ENCODE measurements at places on chromosomes 7 and 10.

GRCh38 chr7:98617051-98617959 is at the start of gene NPTX2:
Gene NPTX2, plus strand, starts transcription at chr7:98617285. Its CDS starts 177 bp downstream, at chr7:98617462.
- peak; percentile 53 for DNase-seq

DNA sequence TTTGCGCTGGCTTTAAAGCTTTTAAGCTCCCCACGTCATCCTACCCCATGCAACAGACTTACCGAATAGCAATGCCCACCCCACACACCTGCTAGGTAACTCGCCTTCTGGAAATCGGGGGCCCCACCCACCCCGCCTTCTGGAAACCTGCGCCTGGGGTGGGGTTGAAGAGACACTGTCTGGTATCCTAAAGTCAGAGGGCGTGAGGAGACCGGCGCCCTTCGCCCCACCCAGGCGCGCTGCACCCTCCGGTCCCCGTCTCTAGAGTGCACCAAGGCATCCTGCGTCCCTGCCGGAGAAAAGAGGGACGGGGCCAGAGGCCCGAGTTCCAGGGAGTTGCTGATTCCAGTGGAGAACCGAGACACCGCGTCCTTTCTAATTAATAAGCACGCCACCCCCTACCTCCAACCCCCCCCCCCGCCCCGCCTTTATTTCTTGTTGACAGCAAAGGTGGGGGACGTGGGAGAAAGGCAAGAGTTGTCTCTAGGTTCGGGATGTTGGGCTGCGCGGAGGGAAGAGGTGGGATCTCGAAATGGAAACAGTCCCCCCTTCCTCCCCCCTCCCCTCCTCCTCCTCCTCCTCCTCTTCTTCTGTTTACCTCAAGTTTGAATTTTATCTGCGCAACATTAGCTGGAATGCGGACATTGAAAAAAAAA is 220.9 kb upstream of the MKLN1 start:
- DNase-seq = peak; percentile 42

GRCh38 chr7:16130111-16131110 is 290.9 kb downstream of the CRPPA start:
- no peak for DNase-seq

DNA sequence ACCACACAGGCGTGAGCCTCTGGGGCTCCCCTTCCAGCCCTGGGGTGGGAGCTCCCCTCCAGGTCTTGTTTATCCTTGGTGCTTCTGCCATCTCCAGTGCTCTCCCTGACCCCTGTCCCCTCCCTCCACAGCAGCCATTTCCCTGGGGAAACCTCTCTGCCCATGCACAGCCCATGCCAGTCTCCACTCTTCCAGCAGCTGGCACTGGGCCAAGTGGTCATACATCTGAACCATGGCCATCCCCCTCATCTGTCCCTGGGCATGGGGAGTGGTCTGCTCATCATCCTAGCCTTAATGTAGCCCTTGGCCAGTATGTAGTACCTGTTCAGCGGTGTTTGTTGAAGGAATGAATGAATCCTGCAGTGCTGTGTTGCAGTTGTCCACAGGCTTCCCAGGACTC is 172.4 kb upstream of the ZNF32 start:
- DNase-seq = no peak

GRCh38 chr7:11281953-11282352 is 308.3 kb downstream of the PHF14 start:
- DNase-seq = no peak

GRCh38 chr7:332020-332517 is 42.1 kb downstream of the FOXL3 start:
- DNase-seq = no peak

DNA sequence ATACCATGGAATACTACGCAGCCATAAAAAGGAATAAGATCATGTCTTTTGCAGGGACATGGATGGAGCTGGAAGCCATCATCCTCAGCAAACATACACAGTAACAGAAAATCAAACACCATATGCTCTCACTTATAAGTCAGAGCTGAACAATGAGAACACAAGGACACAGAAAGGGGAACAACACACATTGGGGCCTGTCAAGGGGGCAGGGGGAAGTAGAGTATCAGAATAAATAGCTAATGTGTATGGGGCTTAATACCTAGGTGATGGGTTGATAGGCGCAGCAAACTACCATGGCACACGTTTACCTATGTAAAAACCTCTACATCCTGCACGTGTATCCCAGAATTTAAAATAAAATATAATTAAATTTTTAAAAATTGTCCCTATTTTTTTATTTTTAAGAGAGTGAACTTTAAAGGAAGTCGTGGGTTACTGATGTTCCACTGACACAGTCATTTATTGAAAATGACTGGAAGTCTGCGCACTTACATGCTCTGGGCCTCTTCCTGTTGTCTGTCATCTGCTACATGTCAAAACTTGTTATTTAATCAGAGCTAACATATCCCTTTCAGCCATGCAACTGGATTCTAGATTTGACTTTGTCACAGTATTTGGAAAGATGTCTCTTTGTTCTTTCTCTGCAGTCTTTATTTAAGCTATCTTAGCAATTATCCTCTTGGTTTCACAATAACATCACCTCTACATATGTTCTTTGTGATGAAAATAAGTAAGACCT is 73.7 kb upstream of the ABCB5 start:
- no peak for DNase-seq

DNA sequence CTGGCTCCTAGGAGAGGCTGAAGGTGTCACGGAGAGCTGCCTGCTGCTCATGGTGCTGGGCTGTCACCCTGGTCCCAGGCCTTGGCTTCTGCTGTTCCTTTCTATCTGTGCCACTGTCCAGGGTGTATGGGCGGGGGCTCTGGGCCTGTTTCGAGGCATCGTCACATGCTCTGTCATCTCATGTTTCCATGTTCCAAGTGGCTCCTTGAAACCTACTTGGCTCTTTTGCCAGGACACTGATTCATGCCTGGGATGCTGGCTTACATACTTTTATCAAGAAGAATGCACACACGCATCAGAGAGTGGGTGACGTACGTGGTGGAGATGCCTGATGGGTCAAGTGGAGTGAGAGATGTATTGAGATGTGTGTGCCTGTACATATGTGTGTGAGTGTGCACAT is 50.9 kb downstream of the ADCY1 start:
- no peak for DNase-seq

DNA sequence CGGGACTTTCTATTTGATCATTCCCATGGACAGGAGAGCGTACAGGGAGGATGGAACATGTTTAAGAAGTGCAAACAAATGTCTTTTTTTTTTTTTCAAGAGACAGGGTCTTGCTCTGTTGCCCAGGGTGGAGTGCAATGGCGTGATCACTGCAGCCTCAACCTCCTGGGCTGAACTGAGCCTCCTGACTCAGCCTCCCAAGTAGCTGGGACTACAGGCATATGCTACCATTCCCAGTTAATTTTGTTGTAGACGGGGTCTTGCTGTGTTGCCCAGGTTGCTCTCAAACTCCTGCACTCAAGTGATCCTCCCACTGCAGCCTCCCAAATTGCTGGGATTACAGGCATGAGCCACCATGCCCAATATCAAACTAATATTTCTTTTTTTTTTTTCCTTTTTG is 40.5 kb downstream of the SPDYE5 start:
- DNase-seq = no peak

DNA sequence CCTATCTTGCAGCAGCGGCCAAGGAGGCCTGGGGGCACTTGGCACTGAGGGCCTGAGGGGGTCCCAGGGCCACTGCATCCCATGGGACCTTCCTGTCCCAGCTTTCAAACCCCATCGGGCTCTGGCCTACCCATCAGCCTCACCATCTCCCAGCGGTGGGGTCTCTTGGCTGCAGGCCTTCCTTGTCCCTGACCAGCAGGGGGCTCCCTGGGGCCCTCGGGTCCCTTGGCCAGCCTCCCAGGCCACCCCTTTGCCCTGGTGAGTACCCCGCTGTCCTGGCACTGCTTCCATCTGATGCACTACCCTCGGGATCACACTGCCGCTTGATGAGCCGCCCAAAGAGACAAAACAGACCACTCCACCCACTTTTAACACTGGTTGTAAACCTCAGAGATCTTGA is 43.5 kb downstream of the YKT6 start:
- no peak for DNase-seq

- DNase-seq = no peak
Measured at GRCh38 chr7:78642751-78643150, 810.7 kb downstream of the MAGI2 start.

DNA sequence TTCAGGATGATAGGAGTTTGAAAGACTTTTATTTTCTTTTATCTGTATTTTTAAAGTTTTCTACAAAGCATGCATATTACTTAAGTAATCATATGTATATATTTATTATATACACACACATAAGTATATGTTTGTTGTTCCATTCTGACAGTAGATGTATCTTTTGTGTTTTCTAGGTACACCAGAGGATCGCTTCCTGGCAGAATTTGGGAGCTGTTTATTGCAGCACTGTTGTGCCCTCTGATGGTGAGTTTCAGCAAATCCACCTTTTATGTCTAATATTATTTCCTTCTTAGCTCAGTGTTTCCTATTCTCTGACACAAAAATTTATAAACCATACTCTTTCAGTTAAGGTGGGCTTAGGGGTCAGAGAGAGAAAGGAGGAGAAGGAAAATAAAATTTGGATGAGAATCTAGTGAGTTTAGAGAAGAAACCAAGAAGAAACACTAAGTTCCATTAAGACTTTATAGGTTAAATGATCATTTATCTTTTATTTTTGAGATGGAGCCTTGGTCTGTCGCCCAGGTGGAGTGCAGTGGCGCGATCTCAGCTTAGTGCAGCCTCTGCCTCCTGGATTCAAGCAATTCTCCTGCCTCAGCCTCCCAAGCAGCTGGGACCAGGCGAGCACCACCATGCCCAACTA is 59.2 kb upstream of the OIT3 start:
- no peak for DNase-seq

DNA sequence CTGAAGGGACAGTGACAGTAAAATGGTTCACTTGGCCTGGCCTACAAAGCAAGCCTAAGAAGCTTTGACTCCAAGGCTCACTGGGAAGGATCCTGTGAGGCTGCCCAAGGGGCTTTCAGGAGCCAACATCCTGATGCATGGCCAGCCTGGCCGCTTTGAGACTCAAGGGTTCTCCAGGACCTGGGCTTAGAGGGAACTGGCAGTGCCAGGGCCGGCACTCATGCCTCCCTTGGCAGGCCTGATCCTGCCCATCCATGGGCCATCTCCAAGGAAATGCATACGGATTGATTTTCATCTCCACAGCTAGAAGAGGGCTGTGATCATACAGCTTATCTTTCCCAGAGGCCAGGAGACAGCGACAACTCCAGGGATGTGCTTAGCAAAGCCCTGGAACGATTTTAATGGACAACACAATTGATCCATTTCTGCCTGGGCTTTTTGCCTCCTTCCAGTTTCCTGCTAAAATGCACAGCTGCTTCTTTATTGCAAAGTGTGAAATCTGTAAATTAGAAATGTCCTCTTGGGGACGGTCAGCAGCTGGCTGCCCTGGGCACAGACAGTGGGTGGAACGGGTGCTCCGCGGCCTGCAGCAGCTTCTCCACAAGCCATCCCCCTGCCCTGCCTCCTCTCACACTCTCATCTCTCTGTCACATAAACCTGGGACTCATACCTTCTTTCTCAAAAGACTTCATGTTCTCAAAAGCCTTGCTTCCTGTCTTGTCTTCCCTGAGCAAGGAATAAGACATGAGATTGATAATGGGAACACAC is 288.5 kb downstream of the GRID1 start:
- no peak for DNase-seq

DNA sequence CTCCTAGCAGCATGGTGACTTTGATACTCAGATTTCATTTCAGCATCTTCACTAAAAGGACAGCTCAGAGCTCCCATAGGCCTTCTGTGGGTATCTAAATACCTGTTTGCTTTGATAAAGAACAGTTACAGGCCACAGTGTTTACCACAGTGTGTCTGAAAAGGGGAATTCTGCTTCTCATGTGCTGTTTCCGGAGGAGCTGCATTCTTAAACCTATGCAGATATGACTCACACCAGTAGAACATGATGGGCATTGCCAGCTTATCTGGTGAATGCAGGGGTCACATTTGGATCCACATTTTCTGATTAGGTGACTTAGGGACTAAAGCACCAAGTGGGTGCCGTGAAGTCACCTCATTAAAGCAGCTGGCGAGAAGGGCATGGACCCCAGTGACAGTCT is 52.6 kb downstream of the TRRAP start:
- DNase-seq = no peak

DNA sequence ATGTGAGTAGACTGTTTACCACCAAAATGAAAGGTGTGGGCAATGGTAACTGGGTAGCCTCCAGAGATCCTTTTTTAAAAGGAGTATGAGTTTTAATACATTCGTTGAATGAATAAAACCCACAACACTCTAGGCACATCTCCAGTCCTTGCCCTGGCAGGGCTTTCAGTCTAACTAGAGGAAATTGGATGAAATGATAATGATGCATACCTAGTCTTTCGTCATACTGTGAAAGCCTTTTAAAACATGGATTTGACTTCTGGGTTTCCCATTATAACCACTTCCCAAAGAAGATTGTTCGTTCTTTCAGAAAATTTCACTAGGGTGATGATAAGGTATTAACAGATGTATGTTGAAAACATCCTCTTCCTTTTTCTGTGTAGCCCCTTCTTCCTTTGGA is 110.8 kb downstream of the REEP3 start:
- DNase-seq = no peak

DNA sequence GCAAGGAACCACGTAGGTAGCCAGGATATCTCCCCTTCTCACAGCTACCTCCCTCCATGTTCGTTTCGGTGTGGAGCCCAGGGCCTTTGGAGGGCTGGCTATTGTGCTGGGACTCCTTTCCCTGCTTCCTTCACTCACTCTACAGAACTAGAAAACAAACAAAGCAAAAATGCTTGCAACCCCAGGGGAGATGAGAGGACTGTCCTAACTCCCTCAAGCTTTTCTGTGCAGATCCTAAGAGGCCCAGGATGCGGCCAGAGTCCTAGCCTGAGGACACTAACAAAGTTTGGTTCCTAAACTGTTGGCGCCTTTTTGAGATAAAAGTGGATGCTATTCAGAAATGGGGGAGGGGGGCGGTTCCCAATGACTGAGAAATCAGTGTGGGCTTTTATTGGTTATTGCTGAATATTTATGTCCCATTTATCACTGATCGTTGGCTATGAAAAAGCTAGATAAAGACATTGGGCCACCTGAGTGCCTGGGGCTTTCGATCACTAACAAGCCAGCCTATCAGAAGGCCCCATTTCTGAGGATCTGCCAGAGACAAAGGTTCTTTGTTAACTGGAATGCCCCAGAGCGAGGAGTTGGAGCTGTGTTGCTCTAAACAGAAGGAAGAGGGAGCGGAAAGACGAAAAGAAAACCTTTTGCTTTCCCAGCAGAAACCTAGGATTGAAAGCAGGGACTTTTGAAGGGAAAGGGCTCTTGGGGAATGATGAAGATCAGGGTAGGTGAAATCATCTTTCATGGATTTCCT is 95.2 kb upstream of the EGR2 start:
- DNase-seq = no peak

- DNase-seq = no peak
Measured at GRCh38 chr10:49107887-49108267, 7.4 kb downstream of the VSTM4 start.

GRCh38 chr10:3838460-3839437 is 53.7 kb upstream of the KLF6 start:
- DNase-seq = no peak

- DNase-seq = no peak
Measured at GRCh38 chr7:17362439-17363105, 64.1 kb downstream of the AHR start.
